ENCODE measurements at places on chromosomes 12 and 14.
A peak's percentile ranks its signal among the peaks of the same experiment; 100 is the strongest.

DNA sequence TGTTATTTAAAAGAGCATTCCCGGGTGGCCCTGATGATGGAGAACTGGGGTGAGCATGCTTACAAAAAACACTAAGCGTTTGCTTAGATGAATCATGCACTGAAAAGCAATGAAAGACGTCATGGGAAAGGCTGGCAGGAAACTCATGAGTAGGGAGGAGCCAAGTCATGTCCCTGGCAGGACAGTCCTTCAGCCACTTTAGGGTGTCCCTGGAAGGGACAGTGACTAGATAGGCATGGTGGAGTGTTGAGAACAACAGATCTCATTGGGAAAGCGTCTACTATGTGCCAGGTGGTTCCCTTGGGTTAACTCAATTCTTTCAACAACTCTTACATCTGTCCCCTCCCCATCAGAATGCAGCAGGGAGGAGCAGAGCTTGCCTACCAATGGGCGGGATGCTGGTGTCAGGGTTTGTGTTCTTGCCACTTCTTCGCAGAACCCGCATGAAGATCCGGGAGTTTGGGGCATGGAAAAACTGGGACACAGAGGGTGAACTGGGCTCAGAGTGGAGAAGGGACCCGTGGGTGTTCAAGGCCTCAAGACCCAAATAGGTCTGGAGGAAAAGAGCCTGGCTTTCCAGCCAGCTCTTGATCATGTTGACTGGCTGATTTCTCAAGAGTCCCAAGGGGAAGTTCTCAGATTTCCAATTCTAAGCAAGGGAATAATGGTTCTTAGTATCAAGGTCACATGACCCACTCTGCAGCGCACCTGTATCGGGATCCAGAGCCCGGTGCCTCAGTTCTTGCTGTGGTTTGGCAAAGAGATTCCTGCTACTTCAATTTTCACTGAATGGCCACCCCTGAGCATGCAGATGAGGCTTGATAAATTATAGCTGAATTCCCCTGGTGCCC is 653.9 kb upstream of the TBX3 start:
- no peak for DNase-seq

DNA sequence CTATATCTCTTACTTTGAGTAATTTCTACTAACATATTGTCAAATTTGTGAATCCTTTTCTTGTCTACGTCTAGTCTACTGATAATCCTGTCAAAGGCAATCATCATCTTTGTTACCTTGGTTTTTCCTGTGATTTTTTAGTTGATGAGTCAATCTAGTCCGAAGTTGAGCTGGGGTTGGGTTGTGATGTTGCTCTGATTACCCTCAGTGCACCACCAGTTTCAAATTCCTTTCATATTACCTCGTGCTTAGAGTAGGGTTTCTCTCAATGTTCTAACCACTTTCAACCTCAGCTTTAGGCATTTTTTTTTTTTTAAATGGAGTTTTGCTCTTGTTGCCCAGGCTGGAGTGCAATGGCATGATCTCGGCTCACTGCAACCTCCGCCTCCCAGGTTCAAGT is 186.8 kb downstream of the BTG1 start:
- no peak for DNase-seq

- no peak for DNase-seq
These were observed 146.4 kb downstream of the CCER1 start for GRCh38 chr12:90808568-90808967.

GRCh38 chr12:110698171-110698902 is 9.4 kb upstream of the HVCN1 start:
- peak; percentile 90 for DNase-seq

DNA sequence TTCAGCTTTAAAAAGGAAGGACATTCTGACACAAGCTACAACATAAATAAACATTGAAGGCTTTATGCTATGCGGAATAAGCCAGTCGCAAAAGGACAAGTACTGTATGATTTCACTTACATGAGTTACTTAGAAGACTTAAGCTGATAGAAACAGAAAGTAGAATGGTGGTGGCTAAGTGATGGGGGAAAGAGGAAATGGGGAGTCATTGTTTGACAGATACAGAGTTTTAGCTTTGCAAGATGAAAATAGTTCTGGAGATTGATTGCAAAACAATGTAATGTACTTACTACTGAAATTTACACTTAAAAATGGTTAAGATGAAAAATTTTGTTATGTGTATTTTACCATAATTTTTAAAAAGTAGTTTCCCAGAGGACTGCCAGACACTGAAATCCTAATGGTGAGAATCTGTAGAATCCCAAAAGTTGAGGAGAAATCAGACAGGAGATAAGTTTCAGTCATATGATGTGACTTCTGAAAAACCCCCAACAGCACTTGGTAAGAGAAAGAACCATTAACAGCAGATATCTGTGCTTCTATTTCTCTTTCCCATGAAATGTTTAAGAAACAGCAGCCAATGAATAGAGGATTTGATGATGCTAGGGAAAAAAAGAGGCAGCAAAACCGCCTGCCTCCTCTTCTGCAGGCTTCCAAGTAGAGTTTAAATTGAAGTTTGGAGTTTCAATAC is 16.6 kb upstream of the CLEC2A start:
- DNase-seq = no peak

DNA sequence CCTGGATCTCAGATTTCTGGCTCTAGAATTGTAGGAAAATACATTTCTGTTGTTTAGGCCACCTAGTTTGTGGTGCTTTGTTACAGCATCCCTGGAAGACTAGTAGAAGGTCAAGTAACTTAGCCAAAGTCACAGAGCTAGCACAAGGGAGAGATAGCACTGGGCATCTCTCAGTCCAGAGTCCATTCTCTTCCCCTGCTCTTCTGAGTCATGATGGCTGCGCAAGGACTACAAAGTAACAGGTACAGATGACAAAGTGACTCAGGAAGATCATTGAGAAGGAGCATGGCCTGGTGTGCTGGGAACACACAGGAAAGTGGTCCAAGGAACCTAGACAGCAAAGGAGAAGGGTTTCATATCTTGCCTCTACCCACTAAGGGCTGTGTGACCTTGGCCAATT is 19.3 kb downstream of the SLC17A8 start:
- no peak for DNase-seq

GRCh38 chr12:96427269-96427729 is 27.1 kb upstream of the CDK17 start:
- DNase-seq = no peak

DNA sequence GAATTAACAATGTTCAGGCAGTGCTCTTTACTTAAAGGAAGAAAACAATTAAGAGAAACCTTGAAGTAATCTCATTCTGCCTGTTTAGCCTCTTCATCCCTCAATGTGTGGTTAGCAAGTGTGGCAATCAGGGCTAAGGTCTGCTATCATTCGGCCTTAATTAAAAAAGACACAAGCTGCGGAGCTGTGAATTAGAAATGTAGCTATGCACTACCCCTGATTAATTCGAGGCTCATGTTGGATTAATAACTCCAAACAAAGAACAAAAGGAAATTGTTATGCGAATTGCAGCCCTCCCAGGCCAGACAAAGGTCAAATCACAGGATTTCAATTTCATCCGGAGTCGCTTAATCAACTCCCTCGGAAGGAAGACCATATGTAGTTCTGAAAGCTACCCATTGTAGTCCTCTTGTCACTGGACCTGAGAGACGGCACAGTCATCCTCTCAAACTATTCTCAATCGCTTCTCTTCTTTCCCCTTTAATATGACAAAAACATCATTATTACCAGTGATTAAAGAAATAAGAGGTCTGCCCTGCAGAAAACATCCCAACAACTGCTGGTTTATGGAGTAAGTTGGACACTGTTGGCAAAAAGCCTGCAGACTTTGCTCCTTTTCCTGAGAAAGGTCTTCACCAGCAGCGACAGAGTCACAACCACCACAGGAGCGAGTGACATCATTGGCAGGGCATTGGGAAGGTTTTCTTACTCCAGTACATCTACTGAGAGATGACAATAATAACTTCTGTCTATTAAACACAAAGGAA is 71.1 kb upstream of the SOX5 start:
- DNase-seq = no peak

Measured in mesenteric fat pad (tissue), 1 donor.